ENCODE measurements at places on chromosomes 4 and X.

- no peak for DNase-seq
Measured at GRCh38 chr4:85126991-85127591, 160.6 kb upstream of the WDFY3 start.

DNA sequence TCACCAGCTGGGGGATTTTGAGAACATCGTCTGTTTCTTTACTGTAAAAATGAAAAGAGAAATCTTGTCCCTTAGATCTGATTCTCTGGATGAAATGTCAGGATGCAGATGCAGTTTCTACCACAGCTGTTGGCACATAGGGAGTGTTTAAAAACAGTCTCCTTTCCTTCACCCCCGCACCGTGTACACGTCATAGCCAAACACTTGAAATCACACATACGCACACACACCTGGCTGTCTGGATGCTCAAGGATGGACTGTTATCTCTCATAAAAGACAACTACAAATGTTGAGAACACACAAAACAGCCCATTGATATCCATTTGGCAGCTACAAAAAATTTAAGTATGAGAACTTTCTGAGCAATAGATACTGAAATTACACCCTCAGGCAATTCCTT is 275.8 kb upstream of the CLNK start:
- DNase-seq = no peak

DNA sequence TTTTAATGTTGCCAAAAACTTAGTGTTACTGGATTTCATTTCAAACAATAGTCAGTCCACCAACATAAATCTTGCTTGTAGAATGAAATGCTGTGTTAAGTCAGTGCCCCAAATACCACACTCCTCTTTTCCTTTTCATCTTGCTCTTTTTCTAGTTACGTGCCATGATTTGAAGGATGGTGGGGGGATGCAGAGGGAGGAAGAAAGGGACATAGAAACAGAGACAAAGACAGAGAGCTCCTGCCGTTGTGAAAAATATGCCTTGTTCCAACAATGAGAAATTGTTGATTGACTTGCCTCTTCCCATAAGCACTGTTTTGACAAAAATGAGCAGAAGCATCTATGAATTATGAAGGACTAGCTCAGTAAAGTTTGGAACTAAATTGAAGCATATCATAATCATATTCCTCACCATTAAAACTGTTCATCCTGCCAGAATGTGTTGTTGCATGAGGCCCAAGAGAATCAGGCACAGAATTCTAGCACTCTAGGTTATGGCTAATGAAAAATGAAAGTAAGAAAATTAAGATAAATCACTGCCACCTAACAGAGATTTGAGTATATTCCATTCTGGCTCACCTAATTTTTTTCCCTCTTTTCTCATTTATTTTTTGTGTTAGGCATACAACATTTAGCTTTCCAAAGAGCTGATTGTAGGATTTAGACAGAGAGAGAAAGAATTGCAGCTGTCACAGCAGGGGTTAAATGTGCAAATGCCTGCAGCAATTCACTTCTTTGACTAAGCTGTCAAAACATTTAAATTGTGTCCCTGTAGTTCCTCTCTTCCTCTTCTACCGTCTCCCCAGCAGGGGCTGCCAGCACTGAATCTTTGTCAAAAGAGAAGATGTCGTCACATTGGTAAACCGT is 111.6 kb upstream of the PTPN13 start:
- DNase-seq = no peak

- DNase-seq = no peak
Measured at GRCh38 chr4:48017108-48017571, 568 bp downstream of the NIPAL1 start.

DNA sequence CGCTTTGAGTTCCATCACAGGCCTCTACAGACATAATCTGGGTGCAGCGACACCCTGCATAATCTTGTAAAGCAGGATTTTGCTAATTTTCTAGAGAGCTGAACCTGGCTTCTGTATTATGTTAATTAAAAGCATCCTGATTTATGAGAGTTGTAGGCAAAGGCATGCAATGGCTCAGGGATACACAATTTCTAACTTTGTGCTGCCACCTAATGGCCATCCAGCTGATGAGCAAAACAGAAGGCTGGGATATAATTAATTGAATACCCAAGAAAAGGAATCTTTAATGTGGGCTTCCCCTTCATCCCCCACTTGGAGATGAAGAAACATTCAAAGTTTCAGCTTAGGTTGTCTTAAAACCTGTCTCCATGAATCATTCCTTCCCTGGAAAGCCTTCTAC is 78.1 kb downstream of the BMP15 start:
- no peak for DNase-seq

GRCh38 chrX:73683236-73683859 is 120.4 kb downstream of the CHIC1 start:
- DNase-seq = no peak

DNA sequence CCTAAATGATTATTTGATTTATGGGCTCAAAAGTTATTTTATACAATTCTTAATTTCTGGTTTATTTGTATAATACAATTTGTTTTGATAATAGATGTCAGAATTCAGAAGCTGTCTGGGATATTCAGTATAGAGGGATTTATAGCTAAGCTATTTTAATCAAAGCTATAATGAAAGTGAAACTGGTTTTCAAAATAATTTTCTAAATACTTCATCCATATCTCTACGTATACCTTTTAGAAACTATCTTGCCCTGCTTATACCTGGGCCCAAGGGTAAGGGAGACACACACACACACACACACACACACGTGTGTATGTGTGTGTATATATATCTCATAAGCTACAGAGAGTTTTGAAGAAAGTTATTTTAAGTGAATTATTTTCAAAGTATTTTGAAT is 2.9 kb downstream of the TMEM131L start:
- no peak for DNase-seq

DNA sequence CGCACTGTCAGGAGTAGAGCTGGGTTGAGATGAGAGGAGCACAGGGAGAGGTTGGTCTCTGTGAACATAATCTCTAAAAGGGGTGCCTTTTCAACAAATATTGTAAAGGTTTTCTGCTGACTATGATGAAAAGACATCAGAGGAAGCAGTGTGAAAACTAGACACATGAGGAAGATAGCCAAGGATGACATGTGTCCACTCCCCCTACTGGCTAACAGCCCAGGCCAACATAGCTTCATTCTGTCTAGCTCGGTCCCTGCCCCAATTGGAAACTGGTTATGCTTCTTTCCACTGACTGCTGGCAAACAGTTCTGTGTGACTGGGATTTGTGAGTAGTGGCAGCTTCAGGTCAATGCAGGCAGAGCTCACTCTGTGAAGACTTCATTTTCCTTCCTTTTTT is 115.4 kb upstream of the ESX1 start:
- DNase-seq = no peak

GRCh38 chr4:6779667-6780565 is 2.6 kb upstream of the KIAA0232 start:
- DNase-seq = no peak

- DNase-seq = no peak
Measured at GRCh38 chr4:7333024-7333780, 101.5 kb downstream of the PSAPL1 start.

GRCh38 chrX:3738509-3738908 is 25.1 kb upstream of the PRKX start:
- DNase-seq = no peak

DNA sequence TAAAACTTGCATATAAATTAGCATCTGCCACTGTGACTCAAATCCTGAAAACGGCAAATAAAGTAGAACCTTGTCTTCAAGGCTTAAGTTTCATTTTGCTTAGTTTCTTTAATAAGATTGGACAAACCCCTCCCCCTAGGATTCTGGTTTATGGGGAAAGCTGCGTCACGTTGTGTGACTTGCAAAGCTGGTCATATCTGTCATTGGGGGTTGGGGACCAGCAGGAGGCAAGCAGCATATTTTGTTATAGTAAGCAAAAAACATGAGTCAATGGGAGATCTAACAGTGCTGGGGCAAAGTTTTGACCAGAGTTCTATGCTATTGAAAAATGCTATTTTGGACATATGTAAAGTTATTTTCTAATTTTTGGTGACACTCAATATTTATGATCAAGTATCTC is 407.3 kb downstream of the PCDH18 start:
- DNase-seq = no peak

GRCh38 chr4:41000356-41000755 is 214.0 kb downstream of the APBB2 start:
- DNase-seq = no peak

DNA sequence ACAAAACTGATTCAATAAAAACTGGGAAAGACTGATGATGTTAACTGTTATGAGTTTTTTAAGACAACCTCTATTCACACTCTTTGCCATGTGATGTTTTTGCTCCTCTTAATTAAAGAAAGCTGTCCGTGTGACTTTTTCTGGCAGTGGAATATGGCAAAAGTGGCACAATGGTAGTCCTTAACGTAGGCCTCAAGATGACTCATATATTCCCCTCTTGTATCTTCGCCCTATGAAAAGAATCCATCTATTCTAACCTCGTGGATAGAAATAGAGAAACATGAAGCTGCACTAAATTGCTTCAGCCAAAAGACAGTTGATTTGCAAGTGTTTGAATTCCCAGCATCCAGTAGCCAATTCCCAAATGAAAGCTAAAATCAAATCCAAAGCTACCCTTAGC is 603.8 kb upstream of the PCDH7 start:
- DNase-seq = no peak

GRCh38 chr4:81676537-81676936 is 204.8 kb upstream of the RASGEF1B start:
- DNase-seq = no peak

GRCh38 chr4:151931563-151931962 is 170.8 kb upstream of the GATB start:
- no peak for DNase-seq

DNA sequence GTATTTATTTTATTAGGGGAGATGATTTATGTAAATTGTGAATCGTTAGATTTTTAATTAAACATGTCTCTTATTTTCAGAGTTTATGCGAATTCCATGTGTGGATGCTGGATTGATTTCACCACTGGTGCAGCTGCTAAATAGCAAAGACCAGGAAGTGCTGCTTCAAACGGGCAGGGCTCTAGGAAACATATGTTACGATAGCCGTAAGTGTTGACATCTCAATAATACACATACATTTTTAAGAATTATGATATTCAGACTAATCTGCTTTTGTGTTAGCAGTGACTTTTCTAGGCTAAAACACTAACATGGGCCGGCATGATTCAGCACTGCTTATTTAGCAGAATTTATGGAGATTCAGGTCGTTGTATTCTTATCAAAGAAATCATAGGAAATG is 91.2 kb downstream of the RAP1GDS1 start:
- DNase-seq = no peak

GRCh38 chr4:174365018-174365587 is 81.4 kb downstream of the CEP44 start:
- no peak for DNase-seq

- no peak for DNase-seq
Measured at GRCh38 chrX:48934581-48935300, 15.9 kb upstream of the PIM2 start.

- no peak for DNase-seq
Measured at GRCh38 chr4:69026974-69027373, 69.3 kb upstream of the UGT2B7 start.

GRCh38 chr4:5206016-5206790 is 154.9 kb downstream of the STK32B start:
- DNase-seq = no peak

DNA sequence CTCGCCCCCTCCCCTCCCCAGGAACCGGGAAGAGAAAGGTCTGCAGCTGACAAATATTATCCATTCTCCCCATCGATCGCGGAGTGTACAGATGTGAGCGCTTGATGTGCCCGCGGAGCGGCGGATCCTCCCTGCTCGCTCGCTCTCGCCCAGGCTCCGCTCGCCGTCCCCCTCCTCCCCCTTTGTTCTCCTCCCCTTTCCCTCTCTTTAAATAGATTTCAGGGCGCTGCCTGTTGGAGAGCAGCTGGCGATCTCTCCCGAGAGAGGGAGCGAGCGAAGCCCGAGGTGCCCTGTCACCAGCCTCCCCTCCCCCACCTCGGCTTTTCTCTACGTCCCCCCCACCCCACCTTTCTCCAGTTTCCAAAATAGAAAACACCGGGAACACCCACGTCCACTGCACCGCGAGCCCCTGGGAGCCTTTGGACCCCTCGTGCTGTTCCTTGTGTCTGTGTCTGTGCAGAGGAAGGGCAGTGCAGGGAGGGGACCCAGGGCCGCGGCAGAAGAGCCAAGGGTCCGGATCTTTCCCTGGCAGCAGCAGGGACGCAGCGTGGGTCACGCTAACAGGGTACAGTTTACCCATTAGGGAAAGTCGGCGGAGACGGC is 56.6 kb upstream of the BCOR start:
- DNase-seq = no peak

- DNase-seq = no peak
Measured at GRCh38 chr4:111040904-111041303, 418.0 kb upstream of the PITX2 start.
